ENCODE measurements at places on chromosomes 11 and 22. TPM values are rescaled to one million over a fixed set of nuclear protein-coding genes. Genes with fewer than 3 reads are reported as not detected.
A peak's percentile ranks its signal among the peaks of the same experiment; 100 is the strongest.

The TTC36 gene
- 0.27 TPM for total RNA-seq

The TEX54 gene
- total RNA-seq, result 0.65 TPM

GRCh38 chr22:37746366-37747079 is 49.7 kb downstream of the TRIOBP start:
- no peak for DNase-seq

The TMEM86A gene
- 3.1 TPM for total RNA-seq

The SSRP1 gene
- total RNA-seq, result 58.8 TPM

DNA sequence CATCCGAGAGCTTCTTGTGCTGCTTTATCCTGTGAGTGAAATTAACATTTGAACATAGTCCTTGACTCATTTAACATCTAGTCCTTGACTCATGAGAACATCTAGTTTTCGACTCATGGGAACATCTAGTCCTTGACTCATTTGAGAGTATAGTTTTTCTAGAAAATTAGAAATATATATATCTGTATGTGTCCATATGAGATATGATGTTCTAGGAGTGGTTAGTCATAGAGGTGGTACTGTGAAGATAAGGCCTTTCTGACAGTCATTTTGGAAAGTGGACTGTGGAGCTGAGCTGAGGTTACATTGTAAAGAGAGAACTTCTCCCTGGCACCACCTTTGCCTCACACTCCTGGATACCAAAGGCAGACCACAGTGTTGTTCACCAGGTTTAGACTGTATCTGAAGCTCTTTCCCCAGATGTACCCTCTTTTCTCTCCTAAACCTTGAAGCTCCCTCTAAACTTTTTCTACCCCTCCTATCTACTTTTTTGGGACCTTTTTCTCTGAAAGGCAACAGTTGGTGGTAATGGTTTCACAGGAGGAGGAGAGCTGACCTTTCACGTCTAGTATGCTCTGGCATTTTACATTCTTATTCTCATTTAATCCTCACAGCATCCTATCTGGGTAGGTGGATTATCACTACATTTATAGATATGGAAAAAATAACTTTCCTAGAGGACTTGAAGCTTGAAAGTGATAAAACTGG is 67.2 kb downstream of the PPP2R1B start:
- DNase-seq, result no peak

DNA sequence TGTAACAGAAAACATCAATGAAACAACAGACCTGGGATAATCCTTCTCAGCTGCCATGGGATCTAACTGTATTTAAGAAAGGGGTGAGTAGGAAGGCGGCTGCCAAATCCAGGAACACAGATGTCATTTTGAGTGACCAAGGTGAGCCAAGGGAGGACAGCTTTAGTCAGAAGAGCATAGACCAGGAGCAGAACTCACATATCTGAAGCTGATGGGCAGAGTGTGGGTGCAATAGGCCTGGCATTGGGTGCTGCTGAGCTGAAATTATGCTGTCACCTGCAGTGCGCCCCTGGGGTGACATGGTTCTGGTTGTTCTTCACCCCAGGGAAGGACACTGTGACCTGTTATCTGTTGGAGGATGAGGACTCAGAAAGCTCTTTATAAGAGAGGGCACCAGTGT is 88.9 kb upstream of the TOP3B start:
- no peak for DNase-seq

GRCh38 chr22:24812950-24813775 is 7.2 kb downstream of the SGSM1 start:
- DNase-seq, result no peak

DNA sequence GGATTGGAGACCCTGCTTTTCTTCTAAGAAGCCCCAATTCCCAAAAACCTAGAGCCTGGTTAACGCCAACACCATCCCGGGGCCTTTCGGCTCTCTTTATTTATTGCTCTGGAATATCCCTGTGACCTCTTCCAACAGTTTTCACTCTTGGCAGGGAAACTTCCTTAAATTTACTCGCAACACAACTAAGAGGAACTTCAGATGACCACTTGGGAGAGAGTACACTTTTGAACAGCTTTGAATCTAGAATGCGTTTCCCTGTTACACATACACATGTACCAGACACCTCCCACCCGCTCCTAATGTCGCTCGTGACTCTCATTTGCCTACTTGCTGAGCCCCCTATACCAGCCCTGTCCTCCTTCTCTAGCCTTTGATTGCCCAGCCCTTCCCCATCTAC is 19.4 kb downstream of the TUBA8 start:
- DNase-seq, result no peak

The TRIM49 gene
- not detected for total RNA-seq

DNA sequence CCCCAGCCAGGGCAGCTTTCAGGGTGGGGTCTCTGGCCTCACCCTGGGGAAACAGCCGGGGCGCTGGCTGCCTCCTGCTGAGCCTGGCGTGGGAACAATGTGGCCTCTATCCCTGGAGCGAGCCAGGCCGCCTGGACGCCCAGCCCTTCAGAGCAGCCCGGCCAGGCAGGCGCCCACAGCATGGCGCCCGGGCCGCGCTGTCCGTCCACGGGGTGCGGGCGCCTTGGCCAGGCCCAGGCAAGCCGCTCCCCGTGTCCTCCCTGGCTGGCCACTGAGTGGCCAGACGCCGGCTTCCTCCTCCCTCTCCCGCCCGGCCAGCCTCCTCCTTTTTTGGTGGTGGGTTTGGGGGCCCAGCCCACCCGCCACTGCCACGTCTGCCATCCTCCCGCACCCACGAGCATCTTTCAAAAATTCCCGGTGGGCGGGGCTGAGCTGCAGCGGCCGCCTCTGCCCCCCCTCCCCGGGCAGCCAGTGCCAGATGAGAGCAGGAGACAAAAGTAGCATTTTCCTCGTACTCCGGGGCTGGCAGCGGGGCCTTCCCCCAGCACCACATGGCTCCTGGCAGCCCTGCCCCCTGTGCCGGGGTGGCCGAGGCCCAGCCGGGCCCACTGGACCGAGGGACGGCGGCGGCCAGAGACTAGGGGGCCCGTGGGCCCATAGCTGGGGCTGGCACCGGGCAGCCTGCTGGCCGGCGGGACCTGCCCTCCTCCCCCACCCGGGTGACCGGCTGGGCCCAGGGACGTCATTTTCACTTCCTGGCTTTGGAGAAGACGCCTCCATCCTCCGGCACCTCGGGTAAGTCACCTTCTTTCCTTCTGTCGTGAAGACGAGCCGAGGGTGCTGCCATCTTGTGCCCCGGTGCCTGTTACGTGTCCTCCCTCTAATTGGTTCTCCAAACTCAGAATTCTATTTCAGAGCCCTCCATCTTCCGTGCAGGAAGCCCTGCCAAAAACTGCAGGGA is 70.2 kb upstream of the PPARA start:
- DNase-seq, result peak; percentile 76

DNA sequence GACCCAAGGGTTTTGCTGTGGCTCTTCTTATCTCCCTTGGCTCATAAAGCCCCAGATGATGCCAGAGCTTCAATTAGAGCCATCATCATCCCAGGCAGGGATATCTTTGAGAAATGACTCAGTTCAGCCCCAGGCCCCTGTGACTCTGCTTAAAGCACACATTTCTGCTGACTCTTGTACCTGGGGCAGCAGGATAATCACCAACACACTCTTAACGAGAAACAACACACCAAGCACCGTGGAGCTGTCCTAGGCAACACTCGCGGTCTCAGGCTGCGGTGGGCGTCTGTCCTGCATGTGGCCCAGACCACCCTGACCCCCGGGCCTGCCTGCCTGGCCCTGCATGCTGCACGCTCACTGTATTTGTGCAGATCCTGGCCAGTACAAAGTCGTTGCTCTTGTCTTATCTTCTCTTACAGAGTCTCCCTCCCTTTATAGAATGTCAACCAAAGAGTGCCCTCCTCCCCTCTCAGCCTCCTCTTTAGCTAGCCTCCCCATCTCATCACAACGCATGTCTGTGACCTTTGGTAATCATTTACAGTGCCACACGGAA is 114.2 kb upstream of the PARVA start:
- DNase-seq, result no peak

The SCGB1A1 gene
- not detected for total RNA-seq

GRCh38 chr11:60955571-60955970 is 3.6 kb upstream of the SLC15A3 start:
- no peak for DNase-seq

The FGF3 gene
- not detected for total RNA-seq

GRCh38 chr11:126647735-126648134 is 292.2 kb downstream of the ST3GAL4 start:
- no peak for DNase-seq

GRCh38 chr11:114384487-114384886 is 15.8 kb downstream of the C11orf71 start:
- no peak for DNase-seq

GRCh38 chr11:87870086-87870485 is 305.2 kb downstream of the RAB38 start:
- DNase-seq, result no peak

DNA sequence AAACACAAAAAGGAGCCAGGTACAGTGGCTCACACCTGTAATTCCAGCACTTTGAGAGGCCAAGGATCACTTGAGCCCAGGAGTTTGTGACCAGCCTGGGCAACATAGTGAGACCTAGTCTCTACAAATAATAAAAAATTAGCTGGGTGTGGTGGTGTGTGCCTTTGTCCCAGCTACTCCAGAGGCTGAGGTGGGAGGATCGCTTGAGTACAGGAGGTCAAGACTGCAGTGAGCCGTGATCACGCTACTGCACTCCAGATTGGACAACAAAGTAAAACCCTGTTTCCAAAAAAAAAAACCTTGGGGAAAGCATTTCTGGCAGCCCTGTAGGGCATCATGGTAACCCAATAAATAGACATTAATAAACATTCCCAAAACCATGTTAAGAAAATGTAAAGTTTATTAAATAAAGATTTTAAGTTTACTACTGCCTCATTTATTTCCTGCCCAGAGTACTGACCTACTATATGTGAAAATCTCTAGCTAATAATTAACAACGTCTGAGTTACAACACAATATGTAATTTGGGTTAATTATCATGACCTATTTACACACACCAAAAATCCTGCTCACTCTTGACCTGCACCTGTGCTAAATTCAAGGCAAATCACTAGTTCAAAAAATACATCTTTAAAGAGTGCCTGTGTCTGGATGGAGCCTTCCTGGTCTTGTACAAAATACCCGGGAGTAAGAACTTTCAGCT is 8.4 kb downstream of the EEF1G start:
- DNase-seq, result no peak

- no peak for DNase-seq
Measured at GRCh38 chr11:67545280-67545679, 22.0 kb upstream of the CABP2 start.

The XKR3 gene
- not detected for total RNA-seq

The BRSK2 gene
- total RNA-seq, result 1.8 TPM

DNA sequence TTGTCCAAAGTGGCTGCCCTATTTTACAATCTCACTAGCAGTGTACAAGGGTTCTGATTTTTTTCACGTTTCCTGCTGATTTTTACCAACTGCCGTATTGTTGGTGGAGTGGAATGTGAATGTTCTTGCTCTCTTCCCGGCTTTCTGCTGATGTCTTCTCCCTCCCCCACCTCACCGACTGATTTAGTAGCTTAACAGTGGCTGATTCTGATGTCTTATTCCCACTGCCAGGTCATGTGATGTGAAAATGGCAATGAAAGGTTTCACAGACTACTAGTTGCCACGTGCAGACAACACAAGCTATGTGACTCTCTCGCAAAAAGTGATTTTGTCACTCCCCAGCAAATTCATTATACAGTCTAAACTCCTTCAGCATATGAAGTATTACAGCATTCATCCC is 17.3 kb upstream of the NEU3 start:
- DNase-seq, result no peak

DNA sequence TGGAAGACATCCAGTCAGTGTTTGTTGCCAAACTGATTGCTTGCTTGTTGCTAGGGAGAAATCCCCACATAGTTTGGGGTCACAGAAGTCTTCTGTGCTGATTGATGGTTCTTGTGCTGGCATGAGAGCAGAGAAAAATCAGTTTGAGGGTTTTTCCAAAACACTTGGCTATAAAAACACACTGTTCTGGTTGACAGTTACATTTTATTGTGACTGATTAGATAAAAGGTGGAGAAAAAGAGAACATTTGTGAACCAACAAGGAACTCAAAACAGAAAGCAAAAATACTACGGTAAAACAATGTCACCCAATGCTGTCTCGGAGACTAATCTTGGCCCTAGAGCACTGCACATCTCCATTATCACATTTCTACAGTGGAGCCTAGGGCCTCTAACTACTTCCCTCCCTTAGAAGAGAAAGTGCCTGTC is 14.4 kb upstream of the EIF4G2 start:
- DNase-seq, result no peak

GRCh38 chr11:84929738-84930137 is 697.4 kb downstream of the DLG2 start:
- no peak for DNase-seq

DNA sequence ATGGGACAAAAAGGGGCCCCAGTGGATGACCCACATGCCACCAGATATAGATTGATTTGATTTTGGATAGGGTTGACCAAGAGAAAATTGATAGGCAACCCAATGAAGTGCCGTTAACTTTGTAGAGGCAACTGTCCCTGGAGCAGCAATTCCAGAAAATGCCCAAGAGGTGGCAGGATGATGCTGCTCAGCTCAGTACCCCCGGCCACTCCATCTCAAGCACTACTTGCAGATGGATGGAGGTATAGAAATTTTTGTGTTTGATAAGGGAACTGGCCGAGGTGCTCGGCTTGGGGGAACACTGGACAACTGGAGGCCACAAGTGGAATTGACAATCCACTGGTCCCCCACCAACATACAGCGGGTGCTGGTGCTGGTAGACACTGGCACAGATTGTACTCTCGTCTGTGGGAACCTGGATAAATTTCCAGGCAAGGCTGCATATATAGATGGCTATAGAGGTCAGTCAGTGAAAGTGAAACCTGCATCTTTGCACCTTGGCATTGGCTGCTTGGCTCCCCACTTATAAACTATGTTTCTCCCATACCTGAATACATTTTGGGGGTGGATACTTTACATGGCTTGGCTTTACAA is 86.3 kb downstream of the CCDC83 start:
- DNase-seq, result no peak

GRCh38 chr11:1231396-1232020 is 8.6 kb downstream of the MUC5B start:
- DNase-seq, result peak; percentile 94

GRCh38 chr11:12692229-12693075 is 18.2 kb downstream of the TEAD1 start:
- no peak for DNase-seq
